ENCODE measurements at places on chromosomes 5 and 9. TPM values are rescaled to one million over a fixed set of nuclear protein-coding genes. Genes with fewer than 3 reads are reported as not detected.
A peak's percentile ranks its signal among the peaks of the same experiment; 100 is the strongest.

GRCh38 chr5:168066536-168067208 is 224.8 kb upstream of the WWC1 start:
- no peak for ATAC-seq

- ATAC-seq = no peak
Observed at GRCh38 chr5:156241266-156241665, 85.7 kb upstream of the SGCD start.

DNA sequence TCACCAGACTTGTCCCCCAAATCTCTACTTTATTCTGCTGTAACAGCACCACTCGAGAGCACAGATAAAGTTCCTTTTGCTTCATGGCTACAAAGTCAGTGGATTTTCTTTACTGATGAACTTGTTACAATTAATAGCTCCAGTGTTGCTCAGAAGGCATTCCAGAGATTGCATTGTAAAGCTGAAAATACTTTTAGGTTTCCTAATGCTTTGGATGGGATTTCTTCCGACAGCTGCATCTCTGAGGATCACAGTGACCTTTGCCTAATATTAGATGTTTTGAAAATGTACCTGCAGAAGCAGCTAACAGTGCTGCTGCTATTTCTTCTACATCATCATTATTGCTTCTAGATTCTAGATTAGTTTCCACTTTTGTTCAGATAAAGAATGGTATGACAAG is 58.8 kb upstream of the TMEM171 start:
- ATAC-seq = no peak

- ATAC-seq = no peak
Observed at GRCh38 chr5:159478950-159479349, 148.7 kb upstream of the IL12B start.

DNA sequence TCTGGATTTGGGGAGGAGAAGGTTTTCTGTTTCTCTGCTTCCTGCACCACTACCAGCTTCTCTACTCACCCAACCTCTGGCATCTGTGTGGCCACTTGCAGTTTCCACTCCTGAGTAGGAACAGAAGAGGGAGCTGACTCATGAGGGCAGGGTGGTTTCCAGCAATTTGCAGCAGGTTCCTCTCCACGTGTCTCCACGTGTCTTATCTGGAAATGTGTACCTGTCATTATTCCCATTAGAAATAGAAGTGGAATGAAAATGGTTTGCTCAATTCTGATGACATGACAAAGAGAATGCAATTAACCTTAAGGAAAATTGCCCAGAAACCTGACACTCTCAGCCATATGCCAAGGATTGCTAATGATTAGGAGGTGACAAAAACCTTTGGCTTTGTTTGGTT is 33.0 kb downstream of the EGFLAM start:
- ATAC-seq = no peak

DNA sequence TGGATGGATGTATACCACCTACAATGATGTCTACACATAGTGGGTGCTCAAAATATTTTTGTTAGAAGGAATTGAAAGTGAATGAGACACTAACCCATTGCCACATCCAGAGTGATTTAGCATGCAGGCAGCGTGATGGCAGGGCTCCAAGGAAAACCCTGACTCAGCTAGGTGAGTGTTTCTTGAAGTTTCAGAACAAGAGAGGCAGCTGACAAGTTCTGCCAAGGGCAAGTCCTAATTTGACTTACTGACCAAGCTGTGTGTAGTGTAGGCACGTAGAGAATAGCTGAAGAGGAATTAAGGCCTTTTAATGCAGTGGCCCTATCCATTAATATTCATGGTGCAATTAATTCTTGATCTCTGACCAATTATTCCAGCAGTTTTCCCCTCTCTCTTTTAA is 107.8 kb upstream of the ATP10B start:
- ATAC-seq = no peak

- no peak for ATAC-seq
Observed at GRCh38 chr5:157597277-157597676, 21.7 kb upstream of the ADAM19 start.

DNA sequence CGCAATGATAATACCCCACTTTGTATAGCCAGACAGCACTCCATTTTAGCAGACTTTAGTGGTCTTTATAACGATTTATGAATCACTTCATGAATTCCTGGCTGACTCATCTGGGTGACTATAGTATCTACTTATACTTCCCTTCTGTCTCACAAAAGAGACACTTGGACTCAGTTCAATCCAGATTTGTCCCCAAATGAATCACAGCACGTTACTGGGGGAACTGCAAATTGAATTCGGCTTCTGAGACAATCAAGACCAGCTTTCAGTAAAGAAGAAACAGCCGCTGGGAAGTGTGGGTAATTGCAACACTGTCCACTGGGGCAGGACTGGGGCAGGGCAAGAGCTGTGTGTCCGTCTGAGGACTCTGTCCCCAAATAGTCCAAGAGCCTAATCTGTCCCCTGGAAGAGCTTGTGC is 337.3 kb upstream of the RFX3 start:
- ATAC-seq = peak; percentile 50

DNA sequence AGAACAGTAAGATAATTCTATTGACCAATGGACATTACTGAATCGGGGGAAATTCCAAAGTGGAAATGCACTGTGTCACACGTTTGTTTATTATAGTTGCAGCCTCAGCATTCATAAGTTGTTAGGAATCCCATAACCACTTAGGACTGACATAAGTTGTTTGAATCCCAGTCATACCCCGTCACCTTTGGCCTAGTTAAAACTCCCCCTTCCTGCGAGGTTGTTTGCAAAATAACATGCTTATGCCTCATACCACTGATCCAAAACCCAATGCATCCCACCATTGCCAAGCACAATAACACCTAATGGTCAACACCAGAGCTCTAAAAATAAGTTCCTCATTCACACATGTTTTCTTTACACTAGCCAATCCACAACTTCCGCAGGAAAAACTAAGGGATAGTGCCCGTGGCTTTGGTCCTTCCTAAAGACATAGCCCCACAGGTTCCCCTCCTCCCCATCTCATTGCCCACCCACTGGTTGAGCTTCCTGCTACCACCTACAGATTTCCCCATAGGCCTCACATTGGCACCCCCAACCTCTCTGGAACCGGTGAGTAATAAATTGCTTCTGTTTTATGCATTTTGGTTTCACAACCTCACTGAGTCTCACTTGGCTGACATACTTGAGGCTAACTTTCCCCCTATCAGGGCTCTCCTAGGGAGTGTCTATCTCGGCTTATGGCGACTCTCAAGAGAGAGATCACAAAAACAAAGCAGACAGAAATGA is 42.3 kb upstream of the MUSK start:
- ATAC-seq = peak; percentile 31

GRCh38 chr9:116317503-116317902 is 163.9 kb downstream of the PAPPA start:
- no peak for ATAC-seq

DNA sequence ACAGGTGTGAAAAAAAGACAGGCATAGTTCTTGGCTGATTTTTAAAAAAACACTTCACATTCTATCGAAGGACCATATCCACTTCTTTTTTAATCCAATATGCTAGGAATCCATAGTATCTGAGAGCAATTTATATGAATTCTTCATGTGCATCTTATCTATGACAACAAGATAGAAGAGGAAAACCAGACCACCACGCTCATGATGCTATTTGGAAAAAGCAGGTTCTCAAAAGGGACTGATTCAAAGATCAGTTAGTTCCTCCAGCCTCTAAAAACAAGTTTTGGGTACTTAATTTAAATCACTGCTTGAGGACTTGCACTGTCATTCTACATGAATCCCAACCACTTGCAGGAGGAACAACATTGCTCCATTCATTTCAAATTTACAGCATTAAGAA is 6.3 kb downstream of the MEF2C start:
- ATAC-seq = no peak

- no peak for ATAC-seq
Observed at GRCh38 chr5:100803397-100803796, 99.7 kb downstream of the ST8SIA4 start.

DNA sequence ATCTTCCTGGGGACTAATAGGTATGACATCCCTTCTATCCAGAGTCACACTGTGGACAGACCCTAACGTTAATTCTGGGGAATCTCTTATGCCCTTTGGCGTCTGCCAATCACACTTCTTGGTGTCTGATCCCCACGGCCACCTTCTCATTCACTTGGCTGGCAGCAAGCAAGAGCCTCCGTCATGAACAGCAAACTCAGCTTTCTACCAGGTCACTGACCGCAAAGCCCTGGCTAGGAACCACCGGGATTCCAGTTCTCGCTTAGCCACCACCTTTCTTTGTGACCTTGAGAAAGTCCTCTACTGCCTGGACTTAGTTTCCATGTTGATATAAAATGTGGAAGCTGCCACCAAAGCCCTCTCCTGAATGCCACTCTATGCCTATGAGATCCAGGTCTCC is 67.7 kb upstream of the FCN1 start:
- no peak for ATAC-seq

DNA sequence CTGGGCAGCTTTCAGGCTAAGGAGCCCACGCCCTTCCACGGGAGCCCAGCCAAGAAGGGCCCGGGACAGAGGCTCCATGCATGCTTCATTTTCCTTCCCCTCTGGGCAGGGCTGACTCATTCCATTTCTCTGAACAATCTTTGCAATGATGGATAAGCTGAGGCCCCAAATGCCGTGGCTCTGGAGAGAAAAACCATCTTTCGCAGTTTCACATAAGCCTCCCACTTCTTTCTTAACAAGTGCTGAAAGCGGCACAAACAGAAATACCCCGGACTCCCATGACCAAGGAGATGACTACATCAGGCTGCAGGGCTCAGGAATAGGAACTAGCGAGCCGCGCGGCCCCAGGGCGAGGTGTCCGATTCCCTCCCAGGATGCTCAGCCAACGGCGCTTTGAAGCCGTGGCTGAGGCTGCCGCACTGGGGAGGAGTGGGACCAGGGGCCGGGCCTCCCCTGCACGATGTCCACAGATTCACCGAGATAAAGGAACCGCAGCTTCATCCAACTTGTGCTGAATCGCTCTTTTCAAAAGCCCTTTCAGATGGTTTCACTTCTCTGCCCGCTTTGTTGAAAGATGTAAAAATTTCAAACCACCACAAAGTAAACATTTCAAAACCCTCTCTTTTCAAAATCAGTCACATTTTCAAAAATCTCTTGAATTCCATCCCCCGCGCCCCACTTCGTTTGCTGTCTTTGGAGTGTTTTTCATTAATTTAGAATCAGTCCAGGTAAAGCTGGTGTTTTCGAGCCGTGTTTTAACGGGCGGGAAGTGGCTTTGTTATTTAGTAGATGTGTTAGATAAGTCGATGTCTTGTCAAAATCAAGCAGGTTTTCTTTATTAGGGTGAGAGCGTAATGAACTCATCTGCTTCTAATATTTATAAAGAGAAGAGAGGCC is 96.5 kb upstream of the LMX1B start:
- ATAC-seq = peak; percentile 75

DNA sequence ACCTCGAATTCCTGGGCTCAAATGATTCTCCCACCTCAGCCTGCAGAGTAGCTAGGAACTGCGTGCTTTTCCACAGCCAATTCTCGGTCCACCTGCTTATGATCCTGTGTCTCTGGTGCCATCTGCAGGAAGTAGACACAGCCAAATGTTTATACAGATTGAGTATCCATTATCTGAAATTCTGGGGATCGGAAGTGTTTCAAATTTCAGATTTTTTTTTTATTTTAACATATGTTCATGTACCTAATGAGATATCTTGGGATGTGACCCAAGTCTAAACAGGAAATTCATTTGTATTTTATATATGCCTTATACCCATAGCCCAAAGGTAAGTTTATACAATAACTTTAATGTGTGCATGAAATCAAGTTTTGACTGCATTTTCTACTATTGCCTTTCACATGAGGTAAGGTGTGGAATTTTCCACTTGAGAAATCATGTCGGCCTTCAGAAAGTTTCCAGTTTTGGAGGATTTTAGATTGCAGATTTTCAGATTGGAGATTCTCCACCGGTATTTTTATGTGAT is 89.5 kb downstream of the ESM1 start:
- peak; percentile 57 for ATAC-seq

GRCh38 chr9:5783982-5784381 is 48.9 kb downstream of the ERMP1 start:
- ATAC-seq = no peak

DNA sequence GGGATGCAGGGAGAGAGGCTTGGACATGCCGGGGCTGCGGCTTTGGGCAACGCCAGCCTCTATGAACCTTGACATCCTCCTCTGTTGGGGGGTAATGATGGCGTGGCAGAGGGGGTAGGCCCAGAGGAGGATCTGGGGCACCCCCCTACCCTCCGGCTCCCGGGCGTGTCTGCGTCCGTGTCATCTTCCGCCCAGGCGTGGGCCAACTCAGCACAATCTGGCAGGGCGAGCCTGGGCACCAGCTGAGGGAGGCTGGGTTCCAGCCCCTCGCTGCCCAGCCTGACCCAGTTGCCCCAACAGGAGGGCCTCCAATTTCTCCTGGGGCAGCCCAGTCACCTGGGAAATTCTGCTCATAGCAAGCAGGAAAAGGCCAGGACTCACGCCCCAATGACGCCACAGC is 62.9 kb upstream of the IL17B start:
- ATAC-seq = no peak

GRCh38 chr9:89619424-89620138 is 14.8 kb downstream of the GADD45G start:
- ATAC-seq = no peak

GRCh38 chr5:40601198-40601868 is 78.4 kb upstream of the PTGER4 start:
- no peak for ATAC-seq

- ATAC-seq = no peak
Observed at GRCh38 chr5:7039074-7039473, 325.8 kb downstream of the TENT4A start.

DNA sequence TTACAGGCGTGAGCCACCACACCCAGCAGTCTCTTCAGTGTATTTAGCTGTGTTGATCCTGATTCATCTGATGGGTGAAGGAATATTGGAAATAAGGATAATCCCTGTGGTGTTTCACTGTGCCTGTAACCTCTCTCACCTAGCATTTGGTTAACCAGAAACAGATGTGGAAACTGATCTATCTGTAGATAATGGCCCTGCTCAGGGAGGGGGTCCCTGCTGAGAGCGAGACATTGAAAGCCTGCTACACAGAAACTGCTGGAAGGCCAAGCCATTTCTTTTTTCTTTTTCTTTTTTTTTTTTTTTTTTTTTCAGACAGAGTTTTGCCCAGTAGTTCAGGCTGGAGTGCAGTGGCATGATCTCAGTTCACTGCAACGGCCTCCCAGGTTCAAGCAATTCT is 28.4 kb downstream of the QRFP start:
- no peak for ATAC-seq

GRCh38 chr9:132969783-132970182 is 8.7 kb upstream of the GFI1B start:
- no peak for ATAC-seq

GKAP1 gene
- 14.6 TPM for total RNA-seq

IFNA21 gene
- total RNA-seq = not detected

TMEM174 gene
- total RNA-seq = not detected

FAM169A gene
- total RNA-seq = 1.7 TPM

C9orf50 gene
- 0.27 TPM for total RNA-seq

PCSK5 gene
- total RNA-seq = 20.1 TPM

ARHGEF28 gene
- 23.4 TPM for total RNA-seq

SELENOP gene
- total RNA-seq = 489 TPM

OGN gene
- total RNA-seq = 12.9 TPM

TCERG1 gene
- 19.8 TPM for total RNA-seq

SLC25A2 gene
- total RNA-seq = not detected

LCN2 gene
- 1.4 TPM for total RNA-seq
